ENCODE measurements at places on chromosomes 12 and 14.

DNA sequence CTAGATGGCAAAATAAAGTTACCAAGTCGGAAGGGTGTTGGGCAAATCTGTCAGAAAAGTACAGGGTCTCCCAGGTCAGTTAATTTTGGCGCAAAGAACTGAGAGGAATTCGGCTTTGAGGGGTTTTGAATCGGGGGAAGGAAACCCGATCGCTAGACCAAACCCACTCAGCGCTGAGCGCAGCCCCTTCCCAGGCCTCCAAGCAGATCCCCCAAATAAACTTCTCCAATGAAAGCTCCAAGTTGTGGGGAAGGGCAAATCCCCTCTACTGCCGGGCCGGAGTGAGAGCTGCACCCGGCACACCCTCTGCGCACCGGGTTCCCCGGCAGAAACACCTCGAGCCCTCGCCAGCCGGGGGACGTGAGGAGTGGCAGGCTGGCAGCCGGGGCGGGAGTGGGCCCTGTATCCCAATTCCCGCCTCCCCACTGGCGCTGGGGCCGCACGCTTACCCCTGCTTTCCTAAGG, 441 bp downstream of the E2F7 start:
- no peak for DNase-seq

GRCh38 chr12:7354529-7354928, 50.7 kb downstream of the ACSM4 start:
- DNase-seq: no peak

- DNase-seq: no peak
Measured at GRCh38 chr14:20460458-20461224, 593 bp downstream of the PIP4P1 start.

DNA sequence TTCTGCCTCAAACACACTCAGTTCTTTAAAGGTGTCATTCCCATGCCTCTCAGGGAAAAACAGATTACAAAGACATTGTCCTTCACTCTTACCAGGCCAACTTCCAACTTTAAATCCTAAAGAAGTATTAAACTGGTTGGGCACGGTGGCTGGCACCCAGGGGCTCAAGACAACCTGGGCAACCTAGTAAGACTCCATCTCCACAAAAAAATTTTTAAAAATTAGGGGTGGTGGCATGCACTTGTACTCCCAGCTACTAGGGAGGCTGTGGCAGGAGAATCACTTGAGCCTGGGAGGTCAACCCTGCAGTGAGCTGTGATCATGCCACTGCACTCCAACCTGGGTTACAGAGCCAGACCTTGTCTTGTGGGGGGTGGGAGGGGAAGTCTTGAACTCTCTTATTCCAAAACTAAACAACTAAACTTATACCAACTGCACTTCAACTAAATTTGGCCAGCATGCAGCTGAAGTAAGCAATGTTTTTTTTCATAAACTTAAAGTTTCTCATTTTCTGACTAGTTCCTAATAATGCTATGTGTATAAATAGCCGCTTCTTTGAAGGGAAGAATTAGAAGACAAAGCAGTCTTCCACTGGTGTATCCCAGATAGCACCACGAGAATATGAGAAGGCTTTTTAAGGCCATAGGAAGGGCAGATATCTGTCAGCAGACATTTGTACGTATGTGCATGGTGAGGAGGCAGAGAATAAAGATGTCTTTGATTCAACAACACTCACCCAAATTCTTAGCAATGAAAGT, 2.4 kb downstream of the SLC11A2 start:
- DNase-seq: no peak

GRCh38 chr12:99119943-99120342, 474.9 kb downstream of the APAF1 start:
- no peak for DNase-seq
